ENCODE measurements at places on chromosomes 5 and 9.

DNA sequence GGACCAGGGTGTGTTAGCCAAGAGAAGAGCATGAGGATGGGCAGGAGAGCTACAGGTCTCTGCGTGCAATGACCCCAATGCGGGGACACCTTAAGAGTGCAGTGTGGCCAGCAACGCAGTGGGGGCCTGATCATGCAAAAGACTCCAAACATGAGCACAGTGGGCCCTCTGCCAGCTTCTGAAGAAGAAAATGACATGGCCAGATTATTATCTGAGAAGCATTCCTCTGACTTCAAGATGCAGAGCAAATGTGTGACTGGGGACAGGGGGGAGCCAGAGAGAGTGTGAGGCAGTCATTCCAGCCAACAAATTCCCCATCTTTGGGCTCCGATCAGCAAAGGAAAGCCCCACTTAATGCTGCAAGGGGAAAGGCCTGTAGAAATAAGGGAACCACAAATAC is 229.4 kb downstream of the CDK5RAP2 start:
- no peak for DNase-seq

DNA sequence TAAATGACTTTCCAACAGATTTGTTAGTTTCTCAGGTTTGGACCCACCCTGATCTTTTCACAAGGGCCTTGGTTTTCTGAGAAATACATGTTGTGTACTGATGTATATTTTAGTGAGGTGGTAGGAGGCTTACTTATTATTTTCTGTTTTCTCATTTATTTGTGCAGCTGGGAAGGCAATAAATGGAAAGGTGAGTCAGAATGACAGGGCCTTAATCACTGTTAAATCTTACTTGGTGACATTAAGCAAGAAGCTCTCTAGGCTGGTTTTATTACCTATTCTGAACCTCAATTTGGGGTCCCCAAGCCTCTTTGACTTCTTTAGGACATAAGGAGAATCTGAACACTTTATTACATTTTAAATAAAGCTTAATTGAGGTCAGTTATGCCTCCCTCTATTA is 214.0 kb upstream of the DAB2 start:
- DNase-seq = no peak

- no peak for DNase-seq
Measured at GRCh38 chr5:21574961-21575360, 1278.2 kb downstream of the CDH12 start.

DNA sequence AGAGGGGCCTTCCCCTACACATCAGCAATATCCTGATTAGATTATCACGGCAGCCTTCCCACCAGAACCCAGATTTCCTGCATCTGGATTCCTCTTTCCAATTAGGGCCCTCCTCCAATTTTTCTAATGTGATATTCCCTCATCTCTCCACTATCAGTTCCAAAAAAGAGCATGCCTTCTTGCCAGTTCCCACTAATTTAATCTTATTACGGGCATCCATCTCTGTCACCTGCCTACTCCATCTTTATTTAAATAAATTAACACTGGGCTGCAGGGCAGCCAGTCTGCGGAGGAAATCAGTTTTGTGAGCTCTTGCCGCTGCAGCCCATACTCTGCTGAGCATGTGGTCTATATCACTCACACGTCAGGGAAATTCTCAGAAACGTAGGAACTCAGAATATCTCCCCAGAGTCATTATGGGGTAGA is 16.6 kb upstream of the FBP2 start:
- DNase-seq = no peak

DNA sequence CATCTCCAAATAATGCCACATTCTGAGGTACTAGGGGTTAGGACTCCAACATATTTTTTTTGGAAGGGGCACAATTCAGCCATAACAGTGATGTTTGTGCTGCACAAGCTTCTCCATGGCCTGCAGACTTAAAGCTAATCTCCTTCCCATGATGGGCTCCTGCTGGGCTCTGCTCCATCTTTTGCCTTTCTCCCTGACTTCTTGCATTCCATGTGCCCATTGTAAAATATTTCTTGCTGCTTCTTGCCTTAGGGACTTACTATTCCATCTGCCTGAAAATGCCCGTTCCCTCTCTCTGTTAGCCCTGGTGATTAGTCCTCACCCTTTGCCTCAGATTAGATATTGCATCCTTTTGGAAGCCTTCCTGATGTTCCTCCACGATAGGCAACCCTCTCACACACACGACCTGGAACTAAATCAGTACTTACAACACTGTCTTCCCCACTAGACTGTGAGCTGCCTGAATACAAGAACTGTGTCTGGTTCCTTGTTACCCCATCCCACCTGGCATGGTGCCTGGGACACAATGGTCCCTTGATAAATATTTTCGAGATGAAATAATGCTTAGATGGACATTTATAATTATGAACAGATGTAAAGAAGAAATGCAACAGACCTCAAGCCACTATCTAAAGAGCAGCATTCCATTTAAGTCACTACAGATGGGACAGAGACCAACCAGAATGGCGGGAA is 33.5 kb downstream of the OR1J1 start:
- DNase-seq = peak; percentile 46

GRCh38 chr9:6757132-6757455 is 679 bp upstream of the KDM4C start:
- DNase-seq = peak; percentile 42

DNA sequence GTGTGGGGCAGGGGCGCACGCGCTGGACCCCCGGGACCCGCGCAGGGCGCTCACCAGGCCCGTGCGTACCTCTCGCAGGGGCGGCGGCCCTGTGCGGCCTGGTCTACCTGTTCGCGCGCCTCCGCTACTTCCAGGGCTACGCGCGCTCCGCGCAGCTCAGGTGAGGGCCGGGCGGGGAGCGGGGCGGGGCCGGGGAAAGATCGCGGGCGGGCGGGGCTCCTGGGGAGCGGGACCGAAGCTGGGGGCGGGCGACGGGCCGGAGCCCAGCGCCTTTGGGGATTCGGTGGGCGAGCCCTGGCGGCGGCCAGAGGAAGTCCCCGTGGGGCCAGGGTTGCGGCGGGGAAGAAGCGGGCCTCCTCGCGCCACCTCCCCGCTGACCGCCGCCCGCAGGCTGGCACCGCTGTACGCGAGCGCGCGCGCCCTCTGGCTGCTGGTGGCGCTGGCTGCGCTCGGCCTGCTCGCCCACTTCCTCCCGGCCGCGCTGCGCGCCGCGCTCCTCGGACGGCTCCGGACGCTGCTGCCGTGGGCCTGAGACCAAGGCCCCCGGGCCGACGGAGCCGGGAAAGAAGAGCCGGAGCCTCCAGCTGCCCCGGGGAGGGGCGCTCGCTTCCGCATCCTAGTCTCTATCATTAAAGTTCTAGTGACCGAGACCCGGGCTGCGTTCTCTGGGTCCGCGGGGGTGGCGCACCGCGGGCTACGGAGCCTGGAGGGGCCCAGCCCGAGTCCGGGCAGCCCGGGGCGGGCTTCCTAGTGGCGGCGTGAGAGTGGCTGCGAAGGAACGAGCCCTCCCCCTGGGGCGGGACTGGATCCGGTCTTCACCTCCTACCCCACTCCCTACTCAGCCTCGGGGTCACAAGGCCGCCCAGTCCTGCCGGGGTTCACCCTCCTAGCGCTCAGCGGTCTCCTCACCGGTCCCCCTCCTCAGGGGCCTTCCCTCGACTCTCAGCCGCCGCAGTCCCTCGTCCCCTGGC is 2.4 kb downstream of the LTC4S start:
- no peak for DNase-seq

GRCh38 chr5:14928661-14929060 is 57.1 kb upstream of the ANKH start:
- no peak for DNase-seq

- peak; percentile 46 for DNase-seq
Measured at GRCh38 chr5:136620016-136620419, 254.7 kb upstream of the TRPC7 start.

- DNase-seq = no peak
Measured at GRCh38 chr5:57845025-57845424, 362.4 kb upstream of the ACTBL2 start.

DNA sequence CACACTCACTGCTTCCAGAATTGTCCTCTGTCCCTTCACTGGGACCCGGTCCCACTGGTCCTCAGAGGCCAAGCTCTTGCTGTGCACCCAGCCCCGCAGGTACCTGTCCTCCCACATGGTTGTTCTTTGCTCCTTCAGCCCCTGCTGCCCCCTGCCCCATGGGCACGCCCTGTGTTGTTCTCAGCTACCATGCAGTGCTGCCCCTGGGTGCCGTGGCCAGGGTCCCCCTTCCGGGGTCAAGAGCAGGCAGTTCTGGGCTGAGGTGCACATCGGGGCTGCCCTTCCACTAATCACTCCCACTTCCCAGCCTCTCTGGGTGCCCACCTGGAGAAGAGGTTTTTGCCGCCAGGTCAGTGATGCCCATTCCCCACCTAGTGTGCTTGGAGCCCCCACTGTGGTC is 31.9 kb upstream of the SUSD3 start:
- no peak for DNase-seq

DNA sequence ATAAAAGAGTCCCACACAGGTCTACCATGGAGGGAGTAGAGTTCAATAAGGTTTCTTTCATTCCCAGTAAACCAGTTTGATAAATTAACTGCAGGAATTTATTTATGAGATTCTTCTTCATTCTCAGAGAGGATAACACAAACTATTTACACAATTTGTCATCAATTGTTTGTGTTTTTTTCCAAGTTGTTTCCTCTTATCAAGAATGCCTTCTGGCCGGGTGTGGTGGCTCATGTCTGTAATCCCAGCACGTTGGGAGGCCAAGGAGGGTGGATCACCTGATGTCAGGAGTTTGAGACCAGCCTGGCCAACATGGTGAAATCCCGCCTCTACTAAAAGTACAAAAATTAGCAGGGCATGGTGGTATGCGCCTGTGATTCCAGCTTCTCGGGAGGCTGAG is 216.7 kb downstream of the MLLT3 start:
- no peak for DNase-seq

DNA sequence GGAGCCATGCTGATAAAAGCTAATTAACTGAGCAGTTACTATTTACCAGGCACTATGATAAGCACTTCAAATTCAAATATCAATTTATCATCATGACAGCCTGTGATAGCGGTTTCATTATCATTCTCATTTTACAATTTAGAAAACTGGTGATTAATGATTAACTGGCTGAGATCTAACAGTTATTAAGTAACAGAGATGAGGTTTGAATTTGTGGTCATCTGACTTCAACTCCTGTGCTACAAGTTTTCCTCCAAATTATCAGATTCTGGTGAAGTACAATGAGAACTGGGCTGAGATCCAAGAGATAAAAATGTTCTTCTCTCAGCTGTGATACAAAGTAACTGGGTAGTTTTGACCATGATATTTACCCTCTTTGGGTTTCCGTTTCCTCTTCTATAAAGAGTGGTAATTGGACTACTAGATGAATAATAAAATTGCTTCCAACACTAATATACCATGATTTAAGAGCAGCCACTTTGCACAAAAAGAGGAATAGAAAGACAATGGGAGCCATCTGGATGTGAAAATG is 74.5 kb upstream of the CCNG1 start:
- no peak for DNase-seq

- DNase-seq = no peak
Measured at GRCh38 chr5:9722601-9723180, 92.5 kb upstream of the TAS2R1 start.

- no peak for DNase-seq
Measured at GRCh38 chr5:76305269-76305668, 97.8 kb upstream of the IQGAP2 start.
